ENCODE measurements at places on chromosomes 6 and 20. TPM values are rescaled to one million over a fixed set of nuclear protein-coding genes. Genes with fewer than 3 reads are reported as not detected.

The NINL gene
- 3.7 TPM for total RNA-seq

The PBOV1 gene
- total RNA-seq, result not detected

The KCNK16 gene
- total RNA-seq, result not detected

The POPDC3 gene
- total RNA-seq, result 39.3 TPM

The FAM209B gene
- not detected for total RNA-seq

The PTCHD4 gene
- 0.51 TPM for total RNA-seq

The OPRM1 gene
- total RNA-seq, result not detected

The BEND3 gene
- total RNA-seq, result 0.56 TPM

The HSPA1B gene
- total RNA-seq, result 131 TPM

The IL17A gene
- total RNA-seq, result not detected

The GPR6 gene
- not detected for total RNA-seq

DNA sequence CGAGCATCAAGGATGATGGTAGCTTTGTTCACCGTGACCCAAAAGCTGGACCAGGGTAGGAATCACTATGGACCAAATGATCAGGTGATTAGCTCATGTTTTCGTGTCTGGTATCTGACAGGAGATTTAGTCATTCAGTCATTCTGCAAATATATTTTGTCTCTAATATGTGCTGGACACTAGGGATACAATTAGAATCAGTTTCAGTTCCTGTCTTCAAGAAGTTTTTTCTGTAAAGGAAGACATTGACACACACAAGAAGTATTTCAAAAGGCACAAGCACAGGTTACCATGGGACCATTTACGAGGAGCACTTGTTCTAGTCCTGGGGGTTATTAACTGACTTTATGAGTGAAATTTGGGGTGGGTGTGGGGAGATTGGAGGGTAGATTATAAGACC is 244.9 kb downstream of the HIVEP2 start:
- DNase-seq, result no peak

- no peak for DNase-seq
These were observed 197.7 kb downstream of the SMOC2 start for GRCh38 chr6:168638468-168639271.

GRCh38 chr20:20743511-20744169 is 31.2 kb upstream of the RALGAPA2 start:
- peak; percentile 89 for DNase-seq

- DNase-seq, result peak; percentile 66
These were observed 30.6 kb upstream of the ZNF184 start for GRCh38 chr6:27503436-27504030.

DNA sequence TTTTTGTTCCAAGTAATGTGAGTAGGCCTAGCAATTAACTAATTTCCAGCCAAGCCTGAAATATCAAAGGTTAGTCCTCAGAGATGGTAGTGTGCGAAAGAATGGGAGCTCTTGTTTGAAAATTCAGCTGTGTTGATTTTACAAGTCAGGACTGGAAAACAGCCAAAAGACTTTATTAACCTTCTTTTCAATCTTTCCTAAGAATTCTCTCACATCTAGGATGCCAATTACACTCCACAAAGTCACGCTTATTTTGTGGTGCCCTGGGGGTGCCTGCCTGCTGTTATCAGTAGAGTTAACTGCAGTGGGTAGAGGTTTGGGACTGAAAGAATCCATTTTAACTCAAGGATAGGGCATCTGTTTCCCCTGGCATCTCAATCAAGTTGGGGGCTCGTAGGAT is 30.7 kb upstream of the MAP3K4 start:
- DNase-seq, result no peak

DNA sequence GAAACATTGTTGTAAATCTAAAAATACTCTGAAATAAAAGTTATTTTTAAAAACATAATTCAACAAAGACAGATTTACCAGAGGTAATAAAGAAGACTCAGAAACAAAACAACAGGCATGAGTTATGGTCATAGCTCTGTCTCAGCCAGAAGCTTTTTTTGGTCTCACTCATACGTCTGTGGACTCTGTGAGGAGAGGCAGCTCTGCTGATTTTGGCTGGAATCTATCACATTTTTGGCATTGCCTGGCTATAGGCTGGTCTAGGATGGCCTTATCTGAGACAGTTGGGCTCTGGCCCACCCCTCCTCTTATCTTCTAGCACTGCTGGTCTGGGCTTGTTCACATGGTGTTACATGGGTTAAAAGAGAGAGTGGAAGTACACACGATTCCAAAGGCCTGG is 514.0 kb upstream of the BTBD3 start:
- DNase-seq, result no peak

DNA sequence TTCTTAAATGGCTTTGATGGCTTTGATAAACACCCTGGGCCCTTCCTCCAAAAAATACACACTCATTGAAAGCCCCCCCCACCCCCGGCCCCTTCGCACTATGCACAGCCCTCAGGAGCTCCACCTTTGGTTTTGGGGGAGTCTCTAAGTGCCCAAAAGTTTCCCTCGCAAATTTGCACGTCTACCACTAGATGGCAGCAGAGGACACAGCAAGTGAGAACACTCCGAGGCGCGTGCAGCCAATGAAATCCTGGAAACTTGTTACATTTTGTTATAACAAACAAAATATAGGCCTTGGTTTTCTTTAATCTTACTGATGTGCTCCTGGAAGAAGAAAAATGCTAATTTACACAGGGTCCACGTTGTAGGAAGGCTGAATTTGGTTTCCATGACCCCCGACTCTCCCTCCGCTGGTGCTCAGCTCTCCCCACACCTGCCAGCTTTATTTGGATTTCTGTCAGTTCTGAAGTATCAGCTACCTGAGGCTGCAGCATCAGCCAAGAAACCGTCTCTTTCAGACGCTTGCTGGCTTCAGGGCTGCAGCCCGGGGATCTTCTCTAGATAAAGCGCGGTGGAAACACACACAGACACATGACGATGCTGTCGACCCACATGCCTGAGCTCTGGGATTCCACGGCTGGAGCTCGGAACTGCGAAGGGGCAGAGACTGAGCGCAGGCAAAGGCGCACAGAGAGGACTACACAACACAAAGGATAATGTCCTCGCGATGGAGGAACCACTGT is 148.3 kb upstream of the RPS6KA2 start:
- DNase-seq, result peak; percentile 62

DNA sequence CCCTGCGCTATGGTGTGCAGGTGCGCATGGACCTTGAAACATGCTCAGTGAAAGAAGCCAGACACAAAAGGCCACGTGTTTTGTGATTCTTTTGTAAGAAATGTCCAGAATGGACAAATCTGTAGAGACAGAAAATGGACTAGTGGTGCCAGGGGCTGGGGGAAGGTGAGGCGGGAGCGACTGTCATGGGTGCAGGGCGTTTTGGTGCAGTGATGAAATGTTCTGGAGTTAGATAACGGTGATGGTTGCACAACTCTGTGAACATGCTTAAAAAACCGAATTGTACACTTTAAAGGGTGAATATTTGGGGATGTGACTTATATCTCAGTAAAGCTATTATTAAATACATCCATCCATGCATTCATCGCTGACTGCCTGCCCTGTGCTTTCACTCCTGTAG is 31.7 kb upstream of the NTSR1 start:
- DNase-seq, result no peak

DNA sequence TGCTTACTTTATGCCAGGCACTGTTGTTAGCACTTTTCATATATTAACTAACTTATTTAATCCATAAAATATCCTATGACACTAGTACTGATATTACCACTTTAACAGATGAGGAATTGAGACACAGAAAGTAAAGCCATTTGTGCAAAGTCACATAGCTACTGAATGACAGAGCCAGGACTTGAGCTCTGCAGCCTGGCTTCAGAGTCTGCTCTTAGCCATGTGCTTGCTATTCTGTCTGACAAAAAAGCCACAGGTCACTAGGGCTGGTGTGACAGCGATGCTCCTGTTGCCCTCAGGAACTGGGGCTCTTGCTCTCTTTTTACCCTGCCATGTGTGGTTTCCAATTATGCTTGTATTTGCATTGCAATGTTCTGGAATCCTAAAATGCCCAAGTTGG is 44.7 kb upstream of the RNF8 start:
- no peak for DNase-seq

GRCh38 chr6:119147101-119148053 is 68.9 kb upstream of the FAM184A start:
- DNase-seq, result peak; percentile 80

- no peak for DNase-seq
These were observed 74.2 kb downstream of the ATXN1 start for GRCh38 chr6:16687045-16687444.

DNA sequence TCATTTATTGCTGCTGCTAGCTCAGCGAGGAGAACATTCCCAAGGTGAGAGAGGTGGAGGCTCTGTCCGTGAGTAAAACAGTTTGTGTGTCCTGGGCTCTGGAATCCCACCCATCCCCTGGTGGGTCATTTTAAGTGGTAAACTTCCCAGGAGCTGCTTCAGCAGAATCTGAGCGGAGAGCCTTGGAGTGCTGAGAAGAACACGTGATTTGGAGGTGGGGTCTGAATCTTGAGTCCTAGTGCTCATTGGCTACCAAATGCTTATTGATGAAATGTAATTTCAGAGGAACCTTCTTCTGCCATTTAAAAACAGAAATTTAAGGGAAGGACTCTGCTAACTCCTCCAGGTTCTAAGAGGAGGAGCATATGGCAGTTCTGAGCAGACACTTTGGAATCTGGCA is 132.4 kb downstream of the CDH26 start:
- no peak for DNase-seq

GRCh38 chr6:88780714-88781389 is 182.6 kb downstream of the RNGTT start:
- DNase-seq, result no peak

- no peak for DNase-seq
These were observed 186.7 kb downstream of the GJA10 start for GRCh38 chr6:90080876-90081481.

GRCh38 chr20:19889011-19889953 is 127.9 kb upstream of the NAA20 start:
- peak; percentile 70 for DNase-seq

GRCh38 chr20:10504994-10505730 is 70.1 kb downstream of the SLX4IP start:
- DNase-seq, result no peak

DNA sequence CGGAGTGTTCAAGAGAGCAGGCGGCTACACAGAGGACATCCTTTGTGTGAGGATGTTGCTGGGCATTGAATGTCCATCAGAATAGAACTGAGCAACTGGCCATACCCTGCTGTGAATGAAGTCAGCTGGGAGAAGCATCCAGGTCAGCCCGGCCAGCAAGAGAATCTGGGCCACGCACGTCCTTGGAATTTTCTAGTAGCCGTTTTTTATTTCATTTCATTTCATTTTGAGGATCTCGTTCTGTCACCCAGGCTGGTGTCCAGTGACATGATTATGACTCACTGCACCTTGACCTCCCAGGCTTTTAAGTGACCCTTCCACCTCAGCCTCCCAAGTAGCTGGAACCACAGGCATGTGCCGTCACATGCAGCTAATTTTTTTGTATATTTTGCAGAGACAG is 97.9 kb downstream of the SSR1 start:
- no peak for DNase-seq

GRCh38 chr6:168078943-168079405 is at the start of gene FRMD1:
TSS of gene FRMD1 (minus strand) at chr6:168079212. CDS start at chr6:168079094, 118 bp downstream.
- DNase-seq, result no peak

- DNase-seq, result no peak
These were observed 186.3 kb downstream of the ADGB start for GRCh38 chr6:146785001-146785585.

- DNase-seq, result no peak
These were observed 95.2 kb downstream of the SESN1 start for GRCh38 chr6:108999428-108999827.

DNA sequence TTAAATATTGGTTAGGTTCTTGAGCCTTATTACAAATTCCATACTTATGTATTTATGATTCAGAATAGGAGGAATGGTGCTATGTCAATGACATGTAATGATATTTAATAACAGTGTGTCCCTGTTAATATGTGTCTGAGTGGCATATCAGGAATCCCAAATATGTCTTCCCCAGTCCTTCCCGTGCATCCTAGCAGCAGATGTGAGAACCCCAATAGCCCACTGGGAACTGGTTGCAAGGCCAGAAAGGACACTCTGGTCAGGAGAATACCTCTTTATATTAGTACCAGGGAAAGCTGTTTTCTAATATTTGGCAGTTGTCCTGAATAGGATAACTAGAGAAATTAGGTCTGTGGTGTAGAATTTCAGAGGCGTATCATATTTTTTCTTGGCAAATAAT is 159.1 kb upstream of the PDE7B start:
- no peak for DNase-seq
